Activated T-helper 1 cell treated with anti-CD3 and anti-CD28 coated beads, Interleukin-2, amount 50 U/mL, for 16 hours (primary cell): ENCODE measurements at places on chromosomes 6 and 20.
A peak's percentile ranks its signal among the peaks of the same experiment; 100 is the strongest.

DNA sequence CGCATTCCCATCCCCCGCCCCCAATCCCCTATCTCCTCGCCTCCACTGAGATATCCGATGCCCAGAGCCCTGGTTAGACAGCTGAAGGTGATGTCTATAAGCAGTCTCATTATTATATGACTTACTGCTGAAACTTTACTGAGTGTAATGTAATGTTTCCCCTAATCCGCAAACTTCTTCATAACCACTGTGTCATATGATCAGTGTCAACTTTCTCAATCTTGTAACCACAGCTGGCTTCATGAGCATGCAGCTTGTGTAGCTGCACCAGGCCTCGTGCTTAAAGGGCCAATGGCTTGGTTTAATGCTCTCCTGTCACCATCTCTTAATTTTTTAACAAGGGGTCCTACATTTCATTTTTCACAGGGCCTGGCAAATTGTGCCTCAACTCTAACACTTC is 8.1 kb downstream of the ASIP start:
- no peak for DNase-seq

- DNase-seq, result no peak
Measured at GRCh38 chr6:106158816-106159215, 72.7 kb downstream of the PRDM1 start.

GRCh38 chr6:43943099-43943766 is 173.2 kb downstream of the VEGFA start:
- DNase-seq, result no peak

GRCh38 chr20:9390441-9390840 is 123.9 kb upstream of the LAMP5 start:
- DNase-seq, result no peak

- no peak for DNase-seq
Measured at GRCh38 chr6:150349546-150349945, 19.3 kb upstream of the IYD start.

GRCh38 chr6:132084811-132085509 is 133.8 kb upstream of the CCN2 start:
- no peak for DNase-seq

GRCh38 chr6:83920017-83920416 is 60.5 kb downstream of the CYB5R4 start:
- DNase-seq, result no peak

- DNase-seq, result no peak
Measured at GRCh38 chr6:70685494-70686180, 18.0 kb downstream of the SMAP1 start.

- DNase-seq, result no peak
Measured at GRCh38 chr6:14134211-14134910, 16.8 kb downstream of the CD83 start.

GRCh38 chr20:53657732-53658131 is 64.1 kb upstream of the ZNF217 start:
- DNase-seq, result no peak

- peak; percentile 50 for DNase-seq
Measured at GRCh38 chr20:48760403-48760983, 67.3 kb downstream of the PREX1 start.

- no peak for DNase-seq
Measured at GRCh38 chr20:43507150-43508080, at the start of gene L3MBTL1. Gene L3MBTL1, plus strand, starts transcription at chr20:43507697. Its CDS starts 5,807 bp downstream, at chr20:43513504.

GRCh38 chr6:47788498-47788884 is 6.7 kb downstream of the OPN5 start:
- DNase-seq, result no peak

DNA sequence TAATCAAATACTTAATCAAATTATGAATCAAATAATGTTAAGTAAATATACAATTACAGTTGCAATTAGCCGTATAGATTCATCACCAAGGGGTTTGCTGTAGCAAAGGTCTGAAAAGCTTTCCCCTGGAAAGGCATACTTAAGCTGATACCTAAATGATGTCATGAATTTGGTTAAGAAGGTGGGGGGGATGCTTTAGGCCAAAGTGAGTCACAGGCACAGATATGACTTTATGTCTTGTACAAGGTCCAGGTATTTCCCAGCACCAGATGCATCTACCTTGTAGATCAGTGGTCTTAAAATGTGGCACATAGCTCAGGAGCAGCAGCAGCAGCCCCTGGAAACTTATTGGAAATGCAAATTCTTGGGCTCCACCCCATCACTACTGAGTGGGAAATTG is 557.3 kb upstream of the CDH4 start:
- no peak for DNase-seq

- no peak for DNase-seq
Measured at GRCh38 chr6:22808466-22808865, 239.1 kb downstream of the HDGFL1 start.

DNA sequence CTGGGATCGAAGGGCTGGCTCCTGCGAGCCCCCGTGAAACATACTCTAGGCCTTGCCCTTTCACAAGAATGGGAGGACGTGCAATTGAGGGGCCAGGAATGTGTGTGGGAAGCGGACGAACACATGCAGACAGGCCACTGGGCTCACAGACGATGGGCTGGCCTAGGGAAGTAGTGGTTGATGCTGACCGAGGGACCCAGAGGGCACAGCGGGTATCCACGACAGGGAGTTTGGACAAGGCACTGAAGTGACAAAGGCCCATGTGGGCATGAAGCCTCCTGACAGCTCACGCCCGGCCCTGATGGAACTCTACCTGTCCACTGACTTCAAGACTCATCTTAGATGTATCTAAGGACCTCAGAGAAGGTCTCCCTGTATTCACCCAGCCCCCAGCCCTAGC is 52.2 kb downstream of the MYH7B start:
- no peak for DNase-seq

GRCh38 chr20:12133553-12133952 is 215.9 kb downstream of the BTBD3 start:
- DNase-seq, result no peak

DNA sequence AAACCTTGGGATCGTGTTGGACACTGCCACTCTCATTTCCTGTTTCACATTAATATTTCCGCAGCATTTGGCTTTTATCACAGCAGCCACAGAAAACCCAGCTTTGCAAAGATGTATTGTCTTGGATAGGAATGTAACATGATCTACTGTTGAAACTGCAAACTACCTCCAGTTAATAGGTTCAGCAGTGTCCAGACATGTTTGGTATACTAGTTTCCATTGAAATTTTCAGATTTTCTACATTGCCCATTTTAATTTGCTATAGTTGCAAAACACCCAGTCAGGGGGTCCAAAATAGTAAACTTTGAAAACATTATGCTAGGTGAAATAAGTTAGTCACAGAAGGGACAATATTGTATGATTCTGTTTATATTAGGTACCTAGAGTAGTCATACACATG is 3.3 kb downstream of the ANKRD6 start:
- DNase-seq, result no peak

- DNase-seq, result no peak
Measured at GRCh38 chr6:110322874-110323242, 35.3 kb downstream of the METTL24 start.

DNA sequence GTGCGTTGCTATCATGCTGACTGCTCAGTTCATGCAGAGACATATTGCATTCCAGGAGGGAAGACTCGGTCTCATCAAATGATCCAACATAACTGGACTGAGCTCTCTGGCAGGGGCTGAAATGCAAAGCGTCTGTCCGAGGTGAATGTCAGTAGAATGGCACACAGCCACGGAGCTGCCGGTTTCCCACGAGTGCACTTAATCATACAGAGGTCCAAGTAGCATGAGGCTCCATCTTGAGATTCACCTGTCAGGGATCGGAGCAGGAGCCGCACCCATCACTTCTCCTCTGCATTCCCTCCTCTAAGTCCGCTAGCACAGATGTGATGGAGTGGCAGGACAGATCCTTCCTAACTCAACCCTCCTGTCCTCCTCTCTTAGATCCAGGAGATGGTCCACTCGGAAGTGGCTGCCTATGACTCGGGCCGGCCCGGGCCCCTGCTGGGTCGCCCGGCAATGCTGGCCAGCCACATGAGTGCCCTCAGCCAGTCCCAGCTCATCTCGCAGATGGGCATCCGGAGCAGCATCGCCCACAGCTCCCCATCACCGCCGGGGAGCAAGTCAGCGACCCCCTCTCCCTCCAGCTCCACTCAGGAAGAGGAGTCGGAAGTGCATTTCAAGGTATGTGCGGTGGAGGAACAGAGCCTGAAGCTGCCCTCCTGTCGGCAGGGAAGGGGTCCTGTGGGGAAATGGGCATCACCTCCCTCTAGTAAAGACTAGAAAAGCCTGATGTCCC is 135.9 kb downstream of the JPH2 start:
- no peak for DNase-seq

DNA sequence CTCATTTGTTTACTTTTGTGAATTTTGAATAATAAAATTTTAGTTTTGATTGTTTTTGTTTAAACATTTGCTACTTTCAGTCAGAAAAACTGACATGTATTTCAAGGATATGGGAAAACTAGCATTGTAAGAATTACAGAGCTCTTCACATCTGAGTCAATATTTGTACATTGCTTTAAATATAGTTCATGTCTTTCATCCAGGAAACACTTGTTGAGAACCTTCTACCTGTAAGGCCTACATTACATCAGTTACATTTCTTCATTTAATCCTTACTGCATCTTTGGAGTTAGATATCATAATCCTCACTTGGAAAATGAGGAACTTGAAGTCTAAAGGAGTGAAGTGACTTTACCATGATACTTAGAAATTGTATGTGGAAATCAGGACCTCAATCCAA is 242.9 kb downstream of the KCNQ5 start:
- no peak for DNase-seq
